Forelimb muscle (tissue), 1 donor: ENCODE measurements at places on chromosomes 5 and 9. TPM values are rescaled to one million over a fixed set of nuclear protein-coding genes. Genes with fewer than 3 reads are reported as not detected.

TLX3 gene
- polyA plus RNA-seq = not detected

STING1 gene
- polyA plus RNA-seq = 26.4 TPM

IFT74 gene
- polyA plus RNA-seq = 12.2 TPM

MARCOL gene
- not detected for polyA plus RNA-seq

OBP2B gene
- polyA plus RNA-seq = not detected

EGFLAM gene
- 46.6 TPM for polyA plus RNA-seq

CER1 gene
- polyA plus RNA-seq = 0.46 TPM

ZFP62 gene
- 26.8 TPM for polyA plus RNA-seq

CSF2 gene
- polyA plus RNA-seq = not detected

KIF12 gene
- polyA plus RNA-seq = 0.13 TPM

HTR1A gene
- polyA plus RNA-seq = not detected
